Hindlimb muscle (tissue), 1 donor: ENCODE measurements at places on chromosomes 6 and 20.

- no peak for DNase-seq
Measured at GRCh38 chr6:28330041-28330440, 5.9 kb downstream of the ZSCAN31 start.

GRCh38 chr20:9185511-9185910 is 116.6 kb downstream of the PLCB4 start:
- no peak for DNase-seq

DNA sequence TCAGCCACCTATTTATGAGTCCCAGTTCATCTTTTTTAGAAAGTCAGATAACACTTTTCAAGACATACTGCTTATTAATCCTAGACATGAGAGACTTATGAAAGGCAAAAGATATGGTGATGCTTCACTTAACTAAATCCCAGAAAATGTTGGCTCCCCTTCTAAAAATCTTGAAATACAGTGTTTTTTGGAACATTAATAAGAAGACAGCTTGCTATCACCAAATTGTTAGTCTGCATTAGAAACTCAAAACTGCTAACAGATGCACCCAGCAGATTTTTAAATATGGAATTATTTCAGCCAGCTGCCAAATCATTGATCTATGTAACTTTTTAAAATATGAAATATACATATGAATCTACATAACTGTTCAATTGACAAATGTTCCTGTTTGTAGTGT is 108.6 kb upstream of the TIAM2 start:
- no peak for DNase-seq

- no peak for DNase-seq
Measured at GRCh38 chr6:138225953-138226352, 7.7 kb upstream of the PBOV1 start.

DNA sequence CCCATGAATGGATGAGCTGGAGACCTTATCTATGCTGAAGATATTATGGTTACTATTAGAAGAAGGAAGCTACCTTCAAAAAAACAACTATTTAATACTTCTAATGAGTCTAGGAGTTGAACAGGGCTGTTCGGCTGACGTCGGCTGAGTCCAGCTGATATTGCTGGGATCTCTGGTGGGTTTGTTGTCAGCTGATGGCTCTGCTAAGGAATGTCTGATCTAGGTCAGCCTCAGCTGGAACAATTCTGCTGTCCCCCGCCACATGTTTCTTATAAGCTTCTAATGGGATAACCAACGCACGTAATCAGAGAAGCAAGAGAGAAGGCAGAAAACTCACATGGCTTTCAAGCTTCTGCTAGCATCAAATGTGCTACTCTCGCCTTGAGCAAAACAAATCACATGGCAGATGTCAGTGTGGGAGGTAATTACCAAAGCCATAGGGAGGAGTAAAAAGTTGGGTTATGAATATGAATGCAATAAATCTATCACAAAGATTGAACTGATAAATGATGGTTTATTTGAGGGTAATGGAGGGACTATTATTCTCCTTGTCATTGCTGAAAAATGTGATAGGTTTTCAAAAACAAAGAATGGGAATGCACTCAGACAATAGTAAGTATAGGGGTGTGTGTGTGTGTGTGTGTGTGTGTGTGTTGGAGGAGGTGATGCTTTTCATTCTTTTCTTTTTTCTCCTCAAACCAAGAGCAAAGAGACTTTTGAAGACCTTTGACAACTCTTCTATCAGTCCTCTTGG is 71.5 kb downstream of the BTBD3 start:
- no peak for DNase-seq

DNA sequence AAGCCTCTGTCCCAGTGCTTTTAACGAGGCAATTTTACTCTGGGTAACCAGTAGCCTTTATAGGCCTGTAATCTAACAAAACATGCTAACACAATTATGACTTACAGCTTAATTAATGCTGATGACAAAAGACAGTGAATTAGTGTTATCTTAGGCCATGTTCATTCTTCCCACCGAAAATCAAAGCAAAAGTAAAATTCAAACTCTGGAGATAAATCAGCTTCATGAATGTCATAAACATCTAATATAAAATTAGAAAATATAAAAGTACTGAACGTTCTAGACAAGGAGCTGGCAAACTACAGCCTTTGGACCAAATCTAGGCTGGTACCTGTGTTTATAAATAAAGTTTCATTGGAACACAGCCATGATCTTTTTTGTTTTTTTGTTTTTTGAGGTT is 18.6 kb upstream of the COL21A1 start:
- no peak for DNase-seq

DNA sequence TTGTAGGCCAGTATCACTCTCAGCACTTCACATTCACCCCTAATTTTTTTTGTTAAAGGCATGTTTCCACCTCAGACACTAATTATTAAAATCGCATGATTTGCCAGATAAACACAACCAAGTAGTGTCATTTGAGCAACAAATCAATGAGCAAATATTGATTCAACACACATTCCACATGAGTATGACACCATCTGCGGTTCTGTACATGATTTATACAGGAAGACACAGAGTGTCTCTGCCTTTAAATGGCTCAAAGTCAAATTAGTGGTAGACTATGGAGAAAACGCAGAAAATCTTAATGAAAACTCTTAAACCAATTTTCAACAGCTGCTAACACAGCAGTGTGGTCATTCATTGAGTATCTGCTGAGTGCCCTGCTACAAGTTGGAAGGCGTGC is 300.2 kb downstream of the SOX4 start:
- no peak for DNase-seq

GRCh38 chr6:31112478-31112877 is at the start of gene C6orf15:
Gene C6orf15, minus strand, starts transcription at chr6:31112575. Its CDS starts 20 bp downstream, at chr6:31112555.
- DNase-seq = no peak

DNA sequence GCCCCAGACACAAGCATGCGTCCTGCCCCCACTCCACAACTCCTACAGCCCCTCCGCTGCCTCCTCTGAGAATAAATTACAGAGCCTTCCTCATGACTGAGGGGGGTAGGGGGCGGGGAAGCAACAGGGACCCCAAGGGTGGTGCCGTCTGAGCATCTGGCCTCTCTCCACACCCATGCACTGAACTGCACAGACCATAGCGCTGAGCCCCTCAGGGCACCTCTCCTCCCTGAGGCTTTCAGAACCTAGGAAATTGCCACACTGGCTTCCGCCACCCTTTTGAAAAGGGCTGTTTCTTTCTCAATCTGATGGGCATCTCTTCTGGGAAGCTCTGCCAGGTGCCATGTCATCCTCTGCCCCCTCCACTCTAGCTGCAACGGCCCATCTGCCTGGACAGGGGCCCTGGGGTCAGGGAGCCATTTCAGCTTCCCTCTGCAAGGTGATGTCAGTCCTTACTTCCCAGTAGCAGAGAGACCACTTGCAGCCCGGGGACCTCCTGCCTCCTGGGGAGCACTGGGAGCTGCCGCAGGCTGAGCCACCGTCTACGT is 2.5 kb downstream of the CST7 start:
- no peak for DNase-seq

GRCh38 chr6:45982280-45983036 is 33.2 kb downstream of the CLIC5 start:
- DNase-seq = no peak

- DNase-seq = no peak
Measured at GRCh38 chr6:156154896-156155295, 622.3 kb upstream of the ARID1B start.

- no peak for DNase-seq
Measured at GRCh38 chr20:23178806-23179205, 92.7 kb upstream of the CD93 start.

- DNase-seq = no peak
Measured at GRCh38 chr6:100575921-100576320, 111.2 kb upstream of the SIM1 start.

GRCh38 chr20:6644813-6645628 is 122.5 kb upstream of the BMP2 start:
- no peak for DNase-seq

GRCh38 chr20:35007413-35007812 is 51.7 kb downstream of the MYH7B start:
- no peak for DNase-seq

- no peak for DNase-seq
Measured at GRCh38 chr6:399785-400534, 8.4 kb downstream of the IRF4 start.

GRCh38 chr6:139572001-139572400 is 197.6 kb upstream of the CITED2 start:
- no peak for DNase-seq

- DNase-seq = no peak
Measured at GRCh38 chr6:41548841-41549642, 2.9 kb downstream of the FOXP4 start.

DNA sequence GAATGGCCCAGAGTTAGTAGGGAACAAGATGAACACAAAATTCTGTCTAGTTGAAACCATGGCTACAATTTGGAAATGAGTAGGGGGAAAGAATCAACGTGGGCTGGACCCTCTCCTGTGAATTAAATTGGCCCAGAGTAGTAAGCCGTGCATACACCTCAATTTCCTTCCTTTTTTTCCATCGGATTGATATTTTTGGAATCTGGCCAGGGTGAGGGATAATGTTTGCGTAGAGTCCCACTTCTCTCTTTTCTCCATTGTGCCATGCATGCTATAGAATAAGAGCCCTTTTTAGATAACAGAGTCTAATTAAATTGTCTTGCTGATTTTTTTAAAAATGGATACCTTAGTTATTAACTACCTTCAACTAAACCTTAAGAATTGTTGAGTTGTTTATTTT is 35.2 kb downstream of the XRN2 start:
- DNase-seq = no peak

GRCh38 chr6:21468461-21468860 is 125.1 kb upstream of the SOX4 start:
- DNase-seq = no peak

GRCh38 chr6:134689177-134689576 is 260.7 kb downstream of the ALDH8A1 start:
- DNase-seq = no peak

DNA sequence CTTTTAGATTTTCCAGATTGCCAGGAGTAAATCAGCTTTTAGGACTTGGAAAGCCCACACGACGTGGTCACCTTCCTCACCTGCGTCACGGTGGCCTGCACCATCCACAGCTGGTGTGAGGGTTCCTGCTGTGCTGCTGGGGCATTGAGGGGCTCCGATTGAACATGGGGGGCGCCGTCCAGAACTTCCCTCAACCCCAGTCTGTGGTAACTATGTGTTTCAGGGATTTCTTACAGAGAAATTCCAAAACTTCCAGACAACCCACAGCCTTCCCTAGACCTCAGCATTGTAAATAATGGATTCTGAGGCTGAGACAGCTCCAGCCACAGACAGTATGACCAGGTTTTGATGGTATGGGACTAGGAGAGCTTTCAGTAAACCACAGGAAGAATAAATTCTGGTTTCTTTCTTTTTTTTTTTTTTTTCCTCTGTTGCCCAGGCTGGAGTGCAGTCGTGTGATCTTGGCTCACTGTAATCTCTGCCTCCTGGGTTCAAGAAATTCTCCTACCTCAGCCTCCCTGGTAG is 46.7 kb upstream of the IRF4 start:
- DNase-seq = no peak

- no peak for DNase-seq
Measured at GRCh38 chr6:134309227-134309626, 8.7 kb downstream of the SGK1 start.

- DNase-seq = no peak
Measured at GRCh38 chr20:48686238-48687116, 141.3 kb downstream of the PREX1 start.

DNA sequence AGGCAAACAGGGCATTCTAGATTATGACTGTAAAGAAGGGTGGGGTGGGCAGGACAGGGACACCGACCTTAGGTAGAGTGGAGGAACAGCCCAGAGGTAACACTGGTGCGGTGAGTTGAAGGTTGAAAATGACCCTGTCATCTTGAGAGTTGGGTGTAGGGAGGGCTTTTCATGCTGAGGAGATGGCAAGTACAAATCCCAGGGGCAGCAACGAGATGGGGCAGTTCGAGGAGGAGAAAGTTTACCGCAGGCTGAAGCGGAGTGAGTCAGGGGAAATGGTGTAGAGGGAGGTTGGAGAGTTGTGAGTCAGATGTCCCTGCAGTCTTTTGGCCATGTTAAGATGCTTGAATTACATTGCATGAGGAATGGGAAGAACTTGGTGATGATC is 101.1 kb downstream of the HIVEP1 start:
- no peak for DNase-seq

DNA sequence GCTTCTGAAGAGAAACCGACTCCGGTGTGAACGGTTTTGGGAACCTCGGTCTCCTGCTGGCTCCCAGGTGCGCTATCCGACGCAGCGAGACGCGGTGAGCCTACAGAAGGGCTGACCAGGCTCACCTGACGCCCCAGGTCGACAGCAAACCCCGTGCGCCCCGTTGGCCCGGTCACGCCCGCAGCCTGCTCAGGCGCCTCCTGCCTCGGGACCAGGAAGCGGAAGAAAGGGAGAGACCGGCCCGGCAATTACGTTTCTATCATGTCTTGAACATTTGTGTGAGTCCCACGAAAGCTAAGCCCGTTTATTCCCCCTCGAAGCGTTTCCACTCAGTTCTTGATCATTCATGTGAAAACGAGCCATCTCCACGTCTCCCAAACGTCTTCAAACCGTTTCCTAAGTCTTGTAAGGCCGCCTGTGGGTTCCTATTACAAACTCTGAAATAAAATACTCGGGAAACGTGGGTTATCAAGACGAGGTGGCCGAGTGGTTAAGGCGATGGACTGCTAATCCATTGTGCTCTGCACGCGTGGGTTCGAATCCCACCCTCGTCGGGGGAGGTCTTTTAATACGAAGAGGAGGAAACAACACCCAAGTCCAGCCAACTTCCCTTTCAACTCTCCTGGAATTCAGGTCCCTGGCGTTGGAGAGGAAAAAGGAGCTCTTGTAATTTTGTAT is 150.5 kb upstream of the PRSS16 start:
- DNase-seq = no peak
